ENCODE measurements at places on chromosomes 12 and 14.

DNA sequence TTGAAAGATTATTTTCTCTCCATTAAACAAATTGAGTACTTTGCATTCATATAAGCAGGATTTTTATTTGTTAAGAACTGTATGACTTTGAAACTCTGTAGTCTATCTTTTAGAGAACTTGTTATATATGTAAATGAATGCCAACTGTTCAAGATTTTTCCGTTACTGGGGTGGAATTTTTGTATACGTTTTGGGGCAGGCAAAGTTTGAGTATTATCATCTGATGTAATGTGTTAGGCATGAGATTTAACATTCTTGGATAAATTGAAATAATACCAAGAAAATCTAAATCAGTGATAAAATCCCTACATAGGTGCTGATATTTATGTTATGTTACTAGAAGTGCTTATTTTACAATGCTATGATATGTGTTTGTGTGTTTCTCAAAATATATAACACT, 8.4 kb downstream of the CNOT2 start:
- DNase-seq: no peak

GRCh38 chr14:51251486-51251885, 11.4 kb downstream of the TMX1 start:
- no peak for DNase-seq

DNA sequence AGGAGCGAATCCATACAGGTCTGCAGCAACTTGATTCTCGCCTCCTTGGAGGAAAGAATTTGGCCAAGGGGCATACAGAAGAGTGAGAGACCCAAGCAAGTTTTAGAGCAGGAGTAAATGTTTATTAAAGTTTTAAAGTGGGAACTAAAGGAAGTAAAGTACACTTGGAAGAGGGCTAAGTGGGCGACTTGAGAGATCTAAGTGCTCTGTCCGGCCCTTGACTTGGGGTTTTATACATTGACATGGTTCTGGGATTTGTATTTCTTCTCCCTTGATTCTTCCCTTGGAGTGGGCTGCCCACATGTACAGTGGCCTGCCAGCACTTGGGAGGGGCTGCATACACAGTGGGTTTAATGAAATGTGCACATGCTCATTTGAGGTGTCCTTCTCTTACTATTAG, 421.2 kb downstream of the TMEM121 start:
- DNase-seq: no peak

DNA sequence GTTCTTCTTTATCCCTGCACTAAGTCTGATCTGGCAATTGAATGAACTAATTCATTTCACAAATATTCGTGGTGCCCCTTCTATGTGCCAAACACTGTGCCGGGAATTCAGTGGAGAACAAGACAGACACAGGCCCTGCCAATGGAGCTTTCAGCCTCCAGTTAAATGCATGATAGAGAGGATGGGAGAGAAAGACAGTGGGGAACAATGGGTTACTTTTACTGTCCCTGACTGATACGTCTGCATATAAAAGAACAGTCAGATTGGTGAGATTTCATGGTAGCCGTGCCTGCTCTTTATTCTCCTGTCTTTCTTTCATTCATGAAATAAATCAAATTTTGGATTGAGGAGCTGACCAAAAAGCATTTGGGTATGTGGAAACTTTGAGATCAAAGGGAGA, 78.5 kb downstream of the TMEM117 start:
- DNase-seq: no peak

DNA sequence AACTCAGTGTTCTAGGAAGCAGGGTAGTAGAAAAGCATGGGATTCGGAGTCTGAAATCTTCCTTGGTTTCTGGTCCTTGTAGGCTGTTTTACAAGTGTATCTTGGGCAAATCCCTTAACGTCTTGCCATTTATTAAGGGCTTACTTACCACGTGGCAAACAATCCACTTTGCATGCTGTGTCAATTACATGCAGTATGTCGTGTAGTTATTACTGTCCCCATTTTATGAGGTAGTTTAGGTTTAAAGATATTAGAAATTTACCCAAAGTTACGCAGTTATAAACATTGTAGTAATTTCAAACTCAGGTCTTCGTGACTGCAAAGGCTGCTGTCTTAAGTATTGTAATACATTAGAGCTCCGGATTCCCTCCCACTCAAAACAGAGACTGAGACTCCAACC, 1.5 kb upstream of the NOVA1 start:
- no peak for DNase-seq

Data from NCI-H1105 (cell line).